Ureter (tissue), 1 donor: ENCODE measurements at places on chromosomes 11 and 22. TPM values are rescaled to one million over a fixed set of nuclear protein-coding genes. Genes with fewer than 3 reads are reported as not detected.

The GLYAT gene
- total RNA-seq: not detected

The FADS1 gene
- 40.7 TPM for total RNA-seq

The LINC01488 gene
- not detected for total RNA-seq

The CLMP gene
- 34.4 TPM for total RNA-seq

The FAM168A gene
- total RNA-seq: 29.7 TPM

The MLC1 gene
- 0.34 TPM for total RNA-seq

The CST6 gene
- 1.1 TPM for total RNA-seq

The LMF2 gene
- total RNA-seq: 63.6 TPM

The CCDC157 gene
- 3.3 TPM for total RNA-seq

The EMID1 gene
- 2.4 TPM for total RNA-seq

The MUC2 gene
- 0.39 TPM for total RNA-seq

The EI24 gene
- total RNA-seq: 108 TPM

The APOC3 gene
- 0.94 TPM for total RNA-seq

The TSG101 gene
- total RNA-seq: 51.5 TPM

The RBM14 gene
- 105 TPM for total RNA-seq

The OR2AT4 gene
- not detected for total RNA-seq
